ENCODE measurements at places on chromosomes 2 and 18.
A peak's percentile ranks its signal among the peaks of the same experiment; 100 is the strongest.

- DNase-seq = no peak
Measured at GRCh38 chr2:180004731-180005130, 2.4 kb downstream of the CWC22 start.

GRCh38 chr2:47012866-47013265 lies 97.3 kb upstream of the MCFD2 start:
- DNase-seq = no peak

DNA sequence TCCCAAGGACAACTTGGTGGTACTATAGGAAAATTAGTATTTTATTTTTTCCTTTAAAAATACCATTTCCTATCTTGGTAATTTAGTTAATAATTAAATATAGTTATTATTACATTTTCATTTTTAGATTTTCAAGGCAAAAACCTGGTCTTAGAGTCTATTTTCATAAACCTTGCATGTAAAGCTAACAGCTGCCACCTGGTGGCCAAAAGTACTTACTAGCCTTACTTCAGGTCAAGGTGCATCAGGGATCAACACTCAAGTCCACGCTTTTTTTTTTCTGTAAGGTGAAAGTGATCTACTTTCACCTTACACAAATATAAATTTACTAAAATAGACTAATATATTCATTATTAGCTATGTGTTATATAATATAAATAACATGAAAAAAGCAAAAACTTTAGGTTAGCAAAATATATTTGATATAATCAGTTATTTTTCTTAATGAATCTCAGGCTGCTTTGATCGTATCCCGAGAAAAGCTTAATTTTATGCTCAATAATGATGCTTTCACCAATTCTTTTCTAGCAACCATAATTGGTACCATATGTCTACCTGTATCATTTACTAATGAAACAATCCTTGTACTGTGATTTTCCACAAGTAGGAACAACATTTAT lies 62.5 kb downstream of the RELCH start:
- DNase-seq = peak; percentile 60

- DNase-seq = no peak
Measured at GRCh38 chr18:26336572-26336971, 110.3 kb downstream of the TAF4B start.

- no peak for DNase-seq
Measured at GRCh38 chr2:65319674-65320041, 92.0 kb downstream of the ACTR2 start.

GRCh38 chr2:134372141-134372540 lies 118.3 kb downstream of the MGAT5 start:
- DNase-seq = no peak

- DNase-seq = no peak
Measured at GRCh38 chr2:99672766-99673350, 183.0 kb upstream of the REV1 start.

- DNase-seq = no peak
Measured at GRCh38 chr18:77254711-77255405, 5.2 kb downstream of the GALR1 start.

GRCh38 chr2:28403370-28403956 lies 10.8 kb downstream of the FOSL2 start:
- DNase-seq = no peak

GRCh38 chr2:144151851-144152250 lies 368.1 kb downstream of the ZEB2 start:
- DNase-seq = no peak

DNA sequence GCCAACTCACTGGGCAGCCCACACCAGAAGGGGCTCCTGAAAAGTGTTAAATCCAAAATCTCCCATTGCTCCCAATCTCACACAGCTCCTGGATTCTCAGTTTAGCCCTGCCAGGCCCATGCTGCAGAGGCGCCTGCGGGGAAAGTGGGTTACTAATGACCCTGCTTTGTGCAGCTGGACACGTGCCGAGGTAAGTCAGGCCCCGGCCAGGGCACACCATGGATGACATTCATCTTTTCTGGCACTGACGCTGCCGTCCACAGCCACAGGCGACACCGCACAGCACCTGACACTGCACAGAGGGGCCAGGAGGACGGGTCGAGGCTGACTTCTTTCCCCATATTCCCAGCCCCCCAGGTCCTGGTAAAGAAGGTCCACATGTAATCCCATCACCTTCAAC lies 193.5 kb downstream of the EIPR1 start:
- no peak for DNase-seq

DNA sequence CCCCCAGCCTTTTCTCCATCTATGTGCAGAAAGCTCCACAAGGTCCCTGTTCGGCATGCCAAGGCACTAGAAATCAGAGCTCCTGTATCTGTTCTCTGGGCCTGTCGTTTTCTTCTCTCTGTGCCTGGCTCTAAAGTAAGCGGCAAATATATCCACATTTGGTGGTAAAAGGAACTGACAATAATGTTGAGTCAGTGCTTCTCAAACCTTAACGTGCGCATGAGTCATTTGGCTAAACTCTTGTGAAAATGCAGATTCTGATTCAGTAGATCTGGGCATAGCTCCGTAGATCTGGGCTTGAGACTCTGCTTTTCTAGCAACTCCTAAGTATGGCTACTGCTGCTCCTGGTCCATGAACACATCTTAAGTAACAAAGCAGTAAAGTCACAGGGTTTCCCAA lies 16.5 kb upstream of the ACSL3 start:
- DNase-seq = no peak

DNA sequence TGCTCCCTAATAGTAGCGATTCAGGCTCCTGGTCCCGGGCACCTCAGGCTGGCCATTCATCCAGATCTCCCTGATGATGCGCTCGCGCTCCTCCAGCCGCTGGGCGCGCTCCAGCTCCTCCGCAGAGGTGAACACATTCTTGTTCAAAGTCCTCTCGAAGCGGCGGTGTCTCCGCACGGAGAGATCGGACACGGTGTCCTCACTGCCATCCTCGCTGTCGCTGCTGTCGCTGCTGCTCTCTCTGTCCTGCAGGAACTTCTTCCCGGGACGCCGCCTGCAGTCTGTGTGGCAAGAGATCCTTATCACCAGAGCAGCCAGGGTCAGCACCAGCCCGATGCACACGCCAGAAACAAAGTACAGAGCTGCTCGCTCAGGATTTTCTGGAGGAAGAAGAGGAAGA lies 67.5 kb downstream of the EVA1A start:
- DNase-seq = no peak

DNA sequence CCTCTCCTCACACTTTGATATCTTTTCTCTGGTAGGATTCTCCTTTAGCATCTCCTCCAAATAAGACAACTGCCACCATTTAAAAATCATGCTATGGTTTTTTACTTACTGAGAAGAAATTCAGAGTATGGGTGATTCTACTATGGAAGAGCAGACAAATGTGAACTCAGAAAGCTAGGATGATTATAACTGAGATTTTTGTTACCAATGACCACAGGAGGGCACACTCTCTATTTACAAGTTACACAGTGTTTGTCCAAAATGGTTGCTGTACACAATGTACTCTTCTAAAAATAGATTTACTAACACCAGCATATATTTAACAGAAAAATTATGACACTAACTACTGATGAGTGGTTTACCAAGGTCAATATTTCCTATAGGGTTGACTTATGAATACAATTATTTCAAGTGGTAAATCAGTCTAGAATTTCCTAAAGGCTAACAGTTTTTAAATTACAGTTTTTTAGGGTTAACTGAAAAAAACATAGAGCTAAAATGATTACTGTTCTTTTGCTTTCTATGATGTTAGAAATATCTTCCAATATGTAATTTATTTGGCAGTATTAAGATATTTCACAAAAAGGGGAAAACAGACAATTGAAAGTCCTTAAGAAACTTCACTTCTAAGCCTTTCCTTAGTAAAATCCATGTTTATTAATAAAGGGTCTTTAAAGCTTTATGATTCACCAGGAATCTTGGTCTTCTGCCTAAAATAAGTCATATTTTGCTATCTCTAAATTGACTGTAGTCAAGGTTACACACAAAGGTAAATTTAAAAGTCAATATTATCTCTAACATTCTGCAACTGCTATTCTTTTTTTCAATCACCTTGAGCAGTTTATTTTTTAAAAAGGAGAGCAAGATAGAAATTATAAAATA lies 57.2 kb downstream of the MAP4K3 start:
- DNase-seq = no peak

GRCh38 chr2:108938077-108938710 lies 50.8 kb downstream of the EDAR start:
- no peak for DNase-seq

- DNase-seq = no peak
Measured at GRCh38 chr2:71460595-71461303, 7.4 kb downstream of the DYSF start.

DNA sequence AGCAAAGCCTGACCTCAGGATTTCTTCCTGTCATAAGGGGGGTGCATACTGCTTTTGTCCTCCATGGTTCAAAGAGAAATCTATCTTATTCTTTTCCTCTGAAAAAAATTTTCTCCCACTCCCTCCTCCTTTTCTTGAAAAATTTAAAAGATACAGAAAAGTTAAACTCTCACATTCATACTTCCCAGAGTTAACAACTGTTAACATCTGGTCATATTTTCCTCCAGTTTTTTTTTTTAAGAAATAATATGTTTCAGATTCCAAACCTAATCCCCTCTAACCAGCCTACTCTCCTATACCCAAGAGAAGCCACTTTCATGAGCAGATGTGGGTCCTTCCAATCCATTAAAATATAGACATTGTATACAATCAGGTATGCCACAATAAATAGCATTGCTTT lies 378.9 kb upstream of the HNRNPA3 start:
- DNase-seq = no peak

- DNase-seq = no peak
Measured at GRCh38 chr18:44837482-44838180, 156.9 kb downstream of the SETBP1 start.

DNA sequence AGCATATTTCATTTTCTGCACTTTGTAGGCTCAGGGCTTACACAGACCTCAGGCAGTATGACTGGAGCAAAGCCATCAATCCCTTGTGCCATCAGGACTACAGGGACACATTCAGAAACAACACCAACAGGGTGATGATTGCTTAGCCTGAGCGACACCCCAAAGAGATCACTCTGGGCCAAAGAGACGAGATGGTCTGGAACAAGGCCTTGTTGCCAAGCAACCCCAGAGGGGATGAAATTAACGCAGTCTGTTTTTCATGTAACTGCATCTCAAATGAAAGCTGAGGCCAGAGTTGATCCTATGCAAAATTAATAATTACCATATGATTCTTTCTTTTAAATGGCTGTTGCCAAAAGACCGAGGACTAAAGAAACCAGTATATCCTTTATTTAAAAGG lies 20.2 kb upstream of the B3GNT2 start:
- no peak for DNase-seq

DNA sequence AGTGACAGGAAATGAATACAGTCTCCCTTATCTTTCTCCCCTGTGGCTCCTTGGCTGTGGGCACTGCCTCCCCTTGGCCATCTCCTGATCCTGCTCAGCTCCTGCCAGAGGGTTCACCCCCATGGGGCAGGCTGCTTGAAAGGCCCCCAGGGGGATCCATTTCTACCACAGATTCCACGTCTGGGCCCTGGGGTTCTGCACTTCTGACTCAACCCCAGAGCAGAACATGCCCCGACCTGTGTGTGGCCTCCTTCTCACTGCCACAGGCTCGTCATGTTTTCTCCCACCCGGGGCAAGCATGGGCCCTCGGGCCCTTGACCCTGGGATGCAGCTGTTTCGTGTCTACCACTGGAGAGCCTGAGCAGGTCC lies 122.2 kb downstream of the ACKR3 start:
- no peak for DNase-seq

GRCh38 chr2:1986598-1986997 lies 242.3 kb upstream of the PXDN start:
- no peak for DNase-seq

DNA sequence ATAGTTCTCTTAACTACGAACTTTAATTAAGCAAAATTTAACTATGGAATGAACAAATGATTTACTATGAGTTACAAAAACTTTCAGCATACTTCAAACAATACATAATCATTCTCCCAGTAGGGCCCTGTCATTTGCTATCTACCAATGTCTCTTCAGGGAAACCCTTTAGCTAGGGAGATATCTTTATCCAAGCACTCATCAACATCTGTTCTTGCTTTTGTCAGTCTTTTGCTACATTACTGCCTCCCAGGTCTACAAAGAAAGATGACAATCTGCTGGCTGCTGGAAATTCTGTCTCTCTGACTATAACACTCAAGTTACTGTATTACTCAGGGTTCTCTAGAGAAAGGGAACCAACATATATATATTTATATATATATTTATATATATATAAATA lies 1626.3 kb upstream of the CELF4 start:
- DNase-seq = no peak

GRCh38 chr2:164560181-164560792 lies 61.0 kb downstream of the GRB14 start:
- DNase-seq = no peak

DNA sequence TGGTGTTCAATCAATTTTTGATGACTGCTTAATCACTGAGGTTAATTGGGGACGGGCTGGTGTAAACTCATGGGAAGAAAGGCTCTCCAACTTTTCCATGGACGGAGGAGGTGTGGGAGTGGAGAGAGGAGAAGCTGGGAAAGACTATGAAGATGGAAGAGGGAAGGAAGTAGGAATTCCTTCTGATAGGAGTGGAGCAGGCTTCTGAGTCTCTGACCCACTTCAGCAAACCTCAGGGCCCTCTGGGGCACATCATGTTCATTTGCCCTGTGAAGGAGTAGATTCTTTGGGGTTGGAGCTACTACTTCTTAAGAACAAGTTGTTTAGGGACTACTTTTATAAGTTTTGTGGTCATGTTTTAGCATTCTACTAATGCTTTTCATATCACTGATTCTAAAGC lies 87.0 kb upstream of the MAP4K3 start:
- DNase-seq = no peak

GRCh38 chr18:62957885-62958472 lies 242.6 kb downstream of the PHLPP1 start:
- DNase-seq = peak; percentile 37

DNA sequence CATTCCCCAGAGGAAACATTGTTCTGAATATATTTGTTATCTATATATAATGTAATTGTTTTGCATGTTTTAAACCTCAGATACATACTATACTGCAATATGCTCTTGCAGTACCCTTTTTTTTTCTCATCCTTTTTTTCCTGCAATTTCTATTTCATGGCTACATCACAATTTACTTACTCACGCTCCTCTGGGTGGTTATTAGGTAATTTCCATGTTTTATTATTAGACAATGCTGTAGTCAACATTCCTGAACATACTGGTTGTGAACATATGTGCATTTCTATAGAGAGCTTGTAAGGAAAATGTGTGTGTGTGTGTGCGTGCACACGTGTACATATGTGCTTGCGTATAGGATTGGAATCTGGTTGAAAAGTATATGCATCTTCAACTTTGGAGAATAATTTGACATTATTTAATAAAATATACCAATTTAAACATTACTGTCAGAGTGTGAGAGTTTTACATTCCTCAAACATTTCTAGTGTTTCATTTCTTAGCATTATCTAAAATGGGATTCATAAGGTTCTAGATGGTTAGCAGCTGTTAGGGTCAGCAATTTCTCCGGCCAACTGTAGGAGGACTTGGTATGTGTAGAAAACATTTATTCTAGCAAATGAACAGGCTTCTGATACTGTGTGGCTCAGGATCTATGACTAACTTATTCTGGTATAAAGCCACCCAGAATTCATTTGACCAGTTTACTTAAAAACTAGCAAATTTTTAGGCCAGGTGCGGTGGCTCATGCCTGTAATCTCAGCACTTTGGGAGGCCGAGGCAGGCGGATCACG lies 22.4 kb downstream of the NCOA1 start:
- no peak for DNase-seq

- DNase-seq = no peak
Measured at GRCh38 chr2:65999103-65999502, 435.8 kb upstream of the MEIS1 start.
